GM04503 (cell line): ENCODE measurements at places on chromosomes 13 and 19.
A peak's percentile ranks its signal among the peaks of the same experiment; 100 is the strongest.

GRCh38 chr19:50720921-50721381 is 1.3 kb upstream of the SHANK1 start:
- DNase-seq = peak; percentile 54

GRCh38 chr19:41801792-41802211 is 5.4 kb downstream of the CEACAM3 start:
- no peak for DNase-seq

DNA sequence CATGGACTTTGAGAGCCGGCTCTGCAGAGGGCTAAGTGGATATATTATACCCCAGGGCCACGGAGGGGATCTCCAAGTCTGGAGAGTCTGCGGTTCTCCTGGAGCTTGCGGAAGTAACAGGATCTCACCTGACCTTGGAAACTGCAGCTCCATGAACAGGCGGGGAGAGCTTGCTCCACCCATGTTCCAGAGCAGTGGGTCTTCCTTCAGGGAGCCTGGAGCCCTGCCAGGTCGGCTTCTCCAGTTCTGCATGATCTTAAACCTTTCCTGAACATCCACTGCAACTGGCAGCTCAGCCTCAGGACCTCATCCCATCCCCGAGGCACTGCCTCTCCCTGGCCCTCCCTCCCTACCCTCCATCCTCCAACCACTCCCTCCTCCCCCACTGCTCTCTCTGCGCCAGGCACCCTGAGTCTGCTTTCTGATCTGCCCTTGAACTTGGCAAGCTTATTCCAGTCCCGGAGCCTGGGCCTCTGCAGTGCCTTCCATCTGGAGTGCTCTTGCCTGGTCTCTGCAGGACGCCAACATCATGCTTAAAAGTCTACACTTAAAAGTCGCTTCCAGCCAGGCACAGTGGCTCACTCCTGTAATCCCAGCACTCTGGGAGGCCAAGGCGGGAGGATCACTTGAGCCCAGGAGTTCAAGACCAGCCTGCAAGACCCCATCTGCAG is 13.2 kb downstream of the ATCAY start:
- DNase-seq = no peak

DNA sequence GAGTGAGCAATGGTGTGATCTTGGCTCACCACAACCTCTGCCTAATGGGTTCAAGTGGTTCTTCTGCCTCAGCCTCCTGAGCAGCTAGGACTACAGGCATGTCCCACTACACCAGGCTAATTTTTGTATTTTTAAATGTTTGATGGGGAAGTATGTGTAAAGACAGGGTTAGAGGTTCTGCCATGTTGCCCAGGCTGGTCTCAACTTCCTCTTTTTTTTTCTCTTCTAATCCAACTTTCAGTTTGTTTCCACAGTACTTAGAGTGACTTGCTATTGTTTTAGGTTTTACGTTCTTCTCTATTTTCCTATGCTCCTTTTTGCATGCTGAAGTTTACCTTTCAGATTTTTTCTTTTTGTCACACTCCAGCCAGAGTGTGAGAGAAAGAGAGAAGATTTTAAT is 1433.0 kb downstream of the UQCRFS1 start:
- DNase-seq = no peak

DNA sequence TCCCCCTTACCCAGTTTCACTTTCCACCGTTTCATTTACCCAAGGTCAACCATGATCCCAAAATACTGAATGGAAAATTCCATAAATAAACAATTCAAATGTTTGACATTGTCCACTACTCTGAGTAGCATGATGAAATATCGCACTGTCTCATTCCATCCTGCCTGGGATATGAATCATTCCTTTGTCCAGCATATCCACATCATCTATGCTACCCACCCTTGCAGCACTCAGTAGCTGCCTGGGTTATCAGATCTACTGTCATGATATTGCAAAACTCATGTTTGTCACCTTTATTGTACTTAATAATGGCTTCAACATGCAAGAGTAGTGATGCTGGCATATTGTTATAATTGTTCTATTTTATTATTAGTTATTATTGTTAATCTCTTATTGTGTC is 263.9 kb upstream of the NBEA start:
- no peak for DNase-seq

- no peak for DNase-seq
Measured at GRCh38 chr19:4414144-4414799, 11.8 kb downstream of the CHAF1A start.

DNA sequence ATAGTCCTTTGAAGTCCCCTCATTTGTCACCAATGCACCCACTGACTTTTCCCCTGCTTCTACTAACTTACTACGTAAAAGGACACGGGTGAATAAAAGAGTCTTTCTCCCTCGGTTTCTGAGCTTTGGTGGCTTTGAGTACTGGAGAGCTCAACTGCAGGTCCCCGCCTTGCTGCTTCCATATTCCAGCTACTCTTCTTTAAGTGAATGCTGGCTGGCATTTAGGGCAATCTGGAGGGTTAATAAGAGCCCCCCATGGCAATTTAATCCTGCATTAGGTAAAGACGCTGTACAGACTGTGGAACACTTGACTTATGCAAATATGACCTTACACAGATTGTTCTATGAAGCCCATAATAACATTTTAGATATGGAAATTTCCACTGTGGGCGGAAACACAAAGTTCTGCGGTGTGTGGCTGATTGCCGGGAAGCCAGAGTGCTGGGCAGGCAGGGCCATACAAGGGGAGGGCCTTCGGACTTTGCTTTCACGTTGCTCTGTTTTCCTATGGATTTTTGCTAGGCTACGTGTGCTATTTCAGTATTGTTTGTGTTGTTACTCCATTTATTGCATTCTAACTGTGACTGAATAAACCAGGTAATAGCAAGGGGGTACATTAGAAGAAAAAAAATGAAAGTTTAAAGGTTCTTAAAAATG is 97.5 kb downstream of the SLC10A2 start:
- DNase-seq = no peak

- no peak for DNase-seq
Measured at GRCh38 chr13:64327505-64328194, 2902.5 kb downstream of the PCDH9 start.
